ENCODE measurements at places on chromosomes 6 and 20. TPM values are rescaled to one million over a fixed set of nuclear protein-coding genes. Genes with fewer than 3 reads are reported as not detected.

E2F3 gene
- 7.0 TPM for polyA plus RNA-seq

PLCB4 gene
- polyA plus RNA-seq, result 8.8 TPM

ME1 gene
- polyA plus RNA-seq, result 11.3 TPM

- DNase-seq, result no peak
Measured at GRCh38 chr20:34345402-34345736, 17.7 kb upstream of the ITCH start.

DNA sequence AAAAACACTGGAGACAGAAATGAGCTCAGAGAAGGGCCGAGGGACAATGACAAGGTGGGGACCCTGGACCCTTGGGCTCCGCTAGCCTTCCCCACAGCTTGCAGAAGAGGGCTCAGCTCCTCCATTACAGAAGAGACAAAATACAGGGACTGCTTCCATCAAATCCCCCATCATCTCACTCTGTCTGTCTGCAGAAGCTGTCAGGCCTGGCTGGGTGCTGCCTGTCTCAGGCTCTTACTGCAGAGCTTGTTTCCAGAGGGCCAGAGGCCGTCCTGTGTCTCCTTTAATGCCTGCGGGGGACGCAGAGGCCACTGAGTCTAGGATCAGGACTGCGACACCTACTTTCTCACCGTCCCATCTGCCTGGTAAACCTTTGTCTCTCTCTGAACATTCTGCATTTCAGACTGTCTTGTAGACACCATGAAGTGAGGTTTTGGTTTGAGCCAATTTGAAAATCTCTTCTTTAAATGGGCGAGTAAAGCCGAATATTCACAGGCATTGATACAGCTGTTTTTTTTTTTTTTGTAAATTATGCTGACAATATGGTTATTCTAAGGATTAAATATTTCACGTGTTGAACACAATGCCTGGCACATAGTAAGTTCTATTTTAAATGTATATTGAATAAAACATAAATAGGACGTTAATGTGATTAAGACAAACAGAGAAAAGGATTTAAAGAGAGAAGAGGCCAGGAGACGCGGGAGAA, 28.3 kb downstream of the RNASET2 start:
- DNase-seq, result no peak

Measured in BJ (cell line).